ENCODE measurements at places on chromosomes 13 and 19.

DNA sequence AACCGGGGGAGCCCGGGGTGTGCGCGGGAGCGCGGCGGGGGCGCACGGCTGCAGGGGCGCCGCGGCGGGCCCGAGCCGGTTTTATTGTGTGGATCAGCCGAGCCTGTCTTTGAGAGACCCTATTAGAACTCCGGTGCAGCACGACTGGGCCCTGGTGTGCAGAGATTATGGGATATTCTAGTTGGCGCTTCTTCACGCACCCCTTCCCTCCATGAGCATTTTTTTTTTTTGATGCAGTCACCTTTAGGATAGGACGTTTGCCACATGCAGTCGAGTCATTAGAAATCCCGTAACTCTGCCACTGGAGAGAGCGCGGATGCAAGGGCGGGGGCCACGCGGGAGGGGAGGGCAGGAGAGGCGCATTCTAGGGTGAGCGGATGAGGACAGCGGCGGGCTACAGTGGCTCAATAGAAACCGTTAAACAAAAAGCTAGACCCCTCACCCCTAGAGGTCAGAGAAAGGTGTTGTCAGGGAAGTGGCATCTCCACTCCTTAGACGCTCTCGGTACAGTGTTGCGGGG is 3.7 kb downstream of the FGF9 start:
- no peak for DNase-seq

- no peak for DNase-seq
Measured at GRCh38 chr19:6373813-6374108, 1.2 kb downstream of the ALKBH7 start.

GRCh38 chr13:111232191-111232590 is 88.3 kb upstream of the TEX29 start:
- DNase-seq = no peak

GRCh38 chr13:27176470-27177410 is 5.1 kb upstream of the USP12 start:
- DNase-seq = no peak

- DNase-seq = no peak
Measured at GRCh38 chr13:27962128-27962841, 6.8 kb downstream of the CDX2 start.

DNA sequence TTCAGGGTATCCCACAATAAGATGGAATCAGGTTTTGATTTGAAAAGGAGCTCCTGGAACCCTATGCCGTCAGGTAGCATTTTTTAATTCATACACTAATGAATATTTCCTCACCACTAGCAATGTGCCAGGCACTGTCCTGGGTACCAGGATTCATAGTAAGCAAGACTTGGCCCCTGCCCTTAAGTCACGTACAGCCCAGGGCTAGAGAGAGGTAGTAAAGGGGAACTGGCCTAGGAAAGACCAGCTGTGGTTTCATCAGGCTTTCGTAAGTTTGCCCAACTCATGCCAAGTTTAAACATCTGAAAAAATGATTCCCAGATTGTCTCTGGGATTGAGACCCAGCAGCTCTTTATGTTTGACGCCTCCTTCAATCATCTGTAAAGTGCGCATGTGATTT is 45.9 kb upstream of the AMER2 start:
- DNase-seq = no peak

GRCh38 chr13:97182111-97182890 is 39.8 kb upstream of the MBNL2 start:
- DNase-seq = no peak

- no peak for DNase-seq
Measured at GRCh38 chr13:27388241-27388640, 36.2 kb upstream of the GTF3A start.
